Hematopoietic multipotent progenitor cell treated with erythropoietin and hydrocortisone succinate and interleukin-3 and kit ligand, for 4 days (in vitro differentiated cells): ENCODE measurements at places on chromosomes 11 and 22.
A peak's percentile ranks its signal among the peaks of the same experiment; 100 is the strongest.

GRCh38 chr11:115896084-115896483 lies 391.9 kb upstream of the CADM1 start:
- DNase-seq = no peak

- DNase-seq = peak; percentile 86
These were observed 12.3 kb upstream of the ASRGL1 start for GRCh38 chr11:62324731-62325556.

- DNase-seq = no peak
These were observed 114.2 kb downstream of the KCNQ1OT1 start for GRCh38 chr11:2585566-2586086.

DNA sequence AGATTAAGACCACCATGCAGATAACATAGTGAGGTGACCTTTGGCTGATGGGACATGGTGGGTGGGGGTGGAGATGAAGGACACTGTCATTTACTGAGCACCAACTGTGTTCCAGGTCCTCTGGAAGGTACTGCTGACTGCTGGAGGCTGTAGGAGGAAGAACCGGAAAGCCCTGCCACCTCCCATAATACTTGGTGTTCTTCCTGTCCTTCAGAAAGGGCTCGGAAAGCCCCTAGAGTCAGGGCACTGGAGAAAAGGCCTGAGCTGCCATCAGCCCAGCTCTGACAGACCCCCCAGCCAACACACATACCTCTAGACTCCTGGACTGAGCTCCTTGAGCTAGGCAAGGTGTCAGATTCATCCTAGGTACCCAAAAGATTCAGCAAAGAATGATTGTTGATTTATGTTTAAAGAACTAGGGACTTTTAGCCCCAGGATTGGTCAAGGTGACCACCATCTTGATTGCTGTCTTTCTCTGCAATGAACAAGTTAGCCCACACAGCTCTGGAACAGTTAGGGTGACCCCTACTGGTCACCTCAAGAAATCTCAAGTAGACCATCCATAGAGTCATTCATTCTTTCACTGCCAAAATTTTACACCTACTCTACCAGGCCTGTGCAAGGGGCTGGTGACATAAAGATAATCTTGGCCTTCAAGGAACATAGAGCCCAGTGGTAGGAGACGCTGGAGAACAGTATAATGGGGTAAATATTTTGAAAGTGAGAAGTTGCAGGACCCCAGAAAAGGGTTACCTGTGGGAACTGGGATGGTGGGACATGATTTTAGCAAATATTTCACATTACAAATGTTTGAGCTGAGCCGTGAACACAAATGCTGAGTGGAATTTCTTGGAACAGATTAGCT lies 39.4 kb downstream of the IRAG1 start:
- peak; percentile 83 for DNase-seq

DNA sequence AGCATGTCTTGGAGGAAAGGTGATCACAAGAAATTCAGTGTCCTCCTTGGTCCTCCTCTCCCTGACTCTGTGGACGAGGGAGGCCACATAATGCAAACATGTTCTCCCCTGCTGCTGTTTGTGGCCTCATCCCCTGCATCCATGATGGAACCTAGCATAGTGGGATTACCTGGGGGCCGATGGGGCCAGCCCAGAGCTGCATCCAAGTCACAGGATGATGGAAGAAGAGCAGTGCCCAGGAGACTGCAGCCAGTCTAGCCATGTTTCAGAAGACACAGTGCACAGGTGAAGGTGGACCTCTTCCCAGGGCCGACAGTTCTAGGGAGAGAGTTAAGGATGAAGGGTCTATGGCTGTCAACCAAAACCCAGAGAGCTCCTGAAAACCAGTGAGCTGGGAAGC lies 213.6 kb upstream of the B3GAT1 start:
- no peak for DNase-seq

GRCh38 chr22:47337161-47337621 lies 574.7 kb downstream of the TBC1D22A start:
- peak; percentile 51 for DNase-seq

GRCh38 chr11:116461789-116462188 lies 311.0 kb downstream of the BUD13 start:
- DNase-seq = no peak

DNA sequence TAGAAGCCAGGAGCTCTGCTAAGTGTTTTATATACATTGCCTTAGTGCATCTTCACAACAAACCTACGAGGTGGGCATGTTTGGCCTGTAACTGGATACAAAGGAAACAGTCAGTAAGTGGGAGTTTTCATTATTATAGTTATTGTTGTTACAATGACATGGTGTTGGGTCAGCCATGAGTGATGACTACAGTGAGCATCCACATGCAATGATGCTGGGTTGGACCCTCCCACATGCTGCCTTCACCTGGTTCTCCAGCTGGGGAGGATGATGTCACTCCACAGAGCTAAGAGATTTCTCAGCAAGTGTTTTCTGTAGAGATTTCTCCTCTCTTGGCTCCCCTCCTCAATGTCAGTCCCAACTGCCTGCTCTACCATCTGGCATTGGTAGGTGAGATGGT lies 59.3 kb downstream of the EHF start:
- DNase-seq = no peak

GRCh38 chr22:17969701-17970113 lies 54.7 kb downstream of the MICAL3 start:
- no peak for DNase-seq

- DNase-seq = peak; percentile 69
These were observed 76.0 kb downstream of the CWC15 start for GRCh38 chr11:94897330-94897768.

GRCh38 chr11:47464483-47464882 lies 15.5 kb upstream of the RAPSN start:
- no peak for DNase-seq
